ENCODE measurements at places on chromosomes 2 and 18. TPM values are rescaled to one million over a fixed set of nuclear protein-coding genes. Genes with fewer than 3 reads are reported as not detected.

- no peak for DNase-seq
- peak overlapping the region; percentile 43 for H3K27ac ChIP-seq
- no peaks in the 10 kb centered on the region for H3K27me3 ChIP-seq
- H3K4me1 ChIP-seq, result peaks cover 19% of the 10 kb centered on the region
- H3K4me3 ChIP-seq, result no peak overlapping the region
- H3K36me3 ChIP-seq, result no peaks in the 10 kb centered on the region
Observed at GRCh38 chr2:43132683-43133301, 93.6 kb downstream of the ZFP36L2 start.

- H3K36me3 ChIP-seq, result no peaks in the 10 kb centered on the region
- peaks cover 51% of the 10 kb centered on the region for H3K4me1 ChIP-seq
- H3K4me3 ChIP-seq, result no peak overlapping the region
Observed at GRCh38 chr2:40101131-40101575, 322.1 kb upstream of the THUMPD2 start.

DNA sequence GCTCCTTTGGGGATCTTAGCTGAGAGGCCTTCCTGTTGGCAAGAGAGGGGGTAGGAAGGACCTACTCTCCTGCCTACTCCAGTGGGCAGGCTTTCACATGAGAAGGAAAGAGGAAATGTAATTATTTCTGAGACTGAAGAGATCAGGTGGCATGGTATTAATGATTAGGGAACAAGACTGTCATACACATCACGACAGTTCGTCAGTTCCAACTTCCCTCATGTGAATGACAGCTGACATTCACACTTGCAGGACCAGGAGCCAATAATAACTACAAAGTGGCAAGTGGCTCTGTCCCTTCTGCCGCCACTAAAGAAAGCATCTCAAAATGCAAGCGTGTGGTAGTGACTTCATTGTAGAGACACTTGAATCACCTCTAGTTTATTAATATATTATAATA lies 90.0 kb downstream of the ZCCHC2 start:
- no peak overlapping the region for H3K4me3 ChIP-seq
- H3K27ac ChIP-seq, result no peak overlapping the region
- no peaks in the 10 kb centered on the region for H3K27me3 ChIP-seq
- H3K4me1 ChIP-seq, result peaks cover 22% of the 10 kb centered on the region
- H3K36me3 ChIP-seq, result no peaks in the 10 kb centered on the region

GRCh38 chr2:12051831-12052230 lies 305.4 kb downstream of the LPIN1 start:
- H3K27ac ChIP-seq, result no peak overlapping the region
- H3K36me3 ChIP-seq, result no peaks in the 10 kb centered on the region
- DNase-seq, result no peak
- H3K4me3 ChIP-seq, result no peak overlapping the region
- peaks cover 2% of the 10 kb centered on the region for H3K27me3 ChIP-seq

DNA sequence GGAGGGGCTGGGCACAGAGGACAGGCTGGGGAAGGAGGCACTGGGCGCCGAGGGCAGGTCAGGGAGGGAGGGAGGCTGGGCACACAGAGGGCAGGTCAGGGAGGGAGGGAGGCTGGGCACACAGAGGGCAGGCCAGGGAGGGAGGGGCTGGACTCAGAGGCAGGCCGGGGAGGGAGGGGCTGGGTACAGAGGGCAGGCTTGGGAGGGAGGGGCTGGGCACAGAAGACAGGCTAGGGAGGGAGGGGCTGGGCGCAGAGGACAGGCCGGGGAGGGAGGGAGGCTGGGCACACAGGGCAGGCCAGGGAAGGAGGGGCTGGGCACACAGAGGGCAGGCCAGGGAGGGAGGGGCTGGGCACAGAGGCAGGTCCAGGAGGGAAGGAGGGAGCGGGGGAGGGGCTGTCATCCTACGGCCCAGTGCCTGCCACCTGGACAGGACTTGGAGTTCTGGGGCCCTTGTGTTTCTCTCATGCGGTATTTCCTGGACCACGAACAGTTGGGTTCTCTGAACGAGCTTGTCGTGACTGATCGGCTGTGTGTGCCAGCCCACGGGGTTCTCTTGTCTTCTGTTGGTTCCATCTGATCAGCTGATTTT lies 46.7 kb upstream of the KCNG2 start:
- no peak for DNase-seq
- H3K36me3 ChIP-seq, result peaks cover 72% of the 10 kb centered on the region
- H3K27ac ChIP-seq, result no peak overlapping the region
- no peaks in the 10 kb centered on the region for H3K27me3 ChIP-seq
- no peaks in the 10 kb centered on the region for H3K4me1 ChIP-seq

GRCh38 chr2:53785366-53785765 lies 1.4 kb downstream of the ASB3 start:
- no peaks in the 10 kb centered on the region for H3K27me3 ChIP-seq
- H3K36me3 ChIP-seq, result no peaks in the 10 kb centered on the region
- H3K4me3 ChIP-seq, result peak overlapping the region; percentile 72
- no peak overlapping the region for H3K27ac ChIP-seq
- DNase-seq, result no peak

PROM2 gene
- 1.5 TPM for total RNA-seq

All from heart right ventricle (tissue), 16 donors.